Transverse colon (tissue), 4 donors: ENCODE measurements at places on chromosomes 6 and 20. TPM values are rescaled to one million over a fixed set of nuclear protein-coding genes. Genes with fewer than 3 reads are reported as not detected.

DNA sequence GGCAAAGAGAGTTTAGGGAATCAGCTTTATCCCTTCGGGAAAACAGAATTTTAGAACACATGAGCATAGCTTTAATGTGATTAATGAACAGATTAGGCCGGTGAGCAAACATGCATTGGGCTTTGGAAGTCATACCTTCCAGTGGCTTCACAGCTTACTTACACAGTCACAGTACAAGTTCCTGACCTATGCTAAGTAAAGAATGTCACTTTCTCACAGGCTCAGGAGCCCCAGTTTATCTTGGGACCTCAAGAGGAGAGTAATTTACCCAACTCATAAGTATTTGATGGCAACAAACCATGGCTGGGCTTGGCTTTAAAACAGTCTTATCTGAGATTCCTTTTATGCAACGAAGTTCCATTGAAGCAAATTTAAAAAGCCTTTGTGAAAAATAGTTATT lies 195.9 kb downstream of the AKAP7 start:
- no peak for DNase-seq

GRCh38 chr20:32447136-32448027 lies 89.3 kb downstream of the ASXL1 start:
- DNase-seq, result peak; percentile 6

- no peak for DNase-seq
Observed at GRCh38 chr20:2283706-2284423, 11.9 kb upstream of the TGM3 start.

Gene FAM110A
- 14.6 TPM for total RNA-seq

Gene HLA-DOB
- total RNA-seq, result not detected

Gene MACROD2
- 10.1 TPM for total RNA-seq

DNA sequence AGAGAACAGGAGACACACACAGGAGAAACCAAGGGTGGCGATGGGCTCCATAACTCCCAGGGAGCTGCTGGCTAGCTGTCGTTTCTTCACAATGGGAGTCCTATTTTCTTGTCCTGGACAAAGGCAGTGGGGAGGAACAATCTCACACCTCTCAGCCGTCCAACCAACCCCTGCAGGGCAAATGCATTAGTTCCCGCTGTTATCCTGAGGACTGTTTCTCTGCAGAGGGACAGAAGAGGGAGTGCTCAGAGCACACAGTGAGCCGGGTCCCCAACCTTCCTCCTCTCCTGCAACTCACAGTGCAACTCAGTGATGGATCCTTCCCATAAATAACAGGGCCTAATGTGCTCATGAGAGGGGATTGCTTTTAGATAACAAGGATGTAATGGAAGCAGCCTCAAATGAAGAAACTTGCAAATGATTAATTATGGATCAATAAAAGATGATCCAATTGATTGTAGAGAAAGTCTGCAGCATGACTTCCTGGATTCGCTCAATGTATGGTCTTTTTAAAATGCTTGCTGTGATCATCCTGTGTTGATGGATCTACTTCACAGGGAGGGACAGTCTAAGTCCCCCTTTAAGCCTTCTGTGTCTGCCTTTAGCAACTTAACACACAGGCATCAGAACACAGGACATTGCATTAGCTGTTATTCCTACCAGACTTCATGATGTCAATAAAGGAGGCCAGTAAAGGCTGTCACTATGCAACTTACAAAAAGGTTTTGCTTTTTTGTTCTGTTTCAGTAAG lies 453.4 kb upstream of the AGPAT4 start:
- DNase-seq, result no peak

Gene MYO6
- total RNA-seq, result 65.1 TPM

GRCh38 chr6:31351033-31351380 lies 6.0 kb downstream of the HLA-B start:
- DNase-seq, result no peak

DNA sequence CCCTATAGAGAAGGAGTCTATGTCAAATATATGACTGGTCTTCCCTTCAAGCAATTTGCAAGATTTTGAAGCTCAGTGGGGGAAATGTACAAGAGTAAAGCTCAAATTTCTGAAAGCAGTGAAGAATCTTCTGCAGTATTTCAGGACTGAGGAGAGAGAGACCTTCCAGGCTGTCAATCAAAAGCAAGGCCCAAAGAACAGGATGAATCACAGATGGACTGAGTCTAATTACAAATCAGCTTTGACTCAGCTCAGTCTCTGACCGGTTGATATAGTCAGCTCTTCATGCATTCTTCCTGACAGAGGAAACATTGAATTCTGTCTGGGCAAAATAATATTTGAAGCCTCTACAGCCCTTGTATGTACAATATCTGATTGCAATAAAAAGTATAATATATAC lies 7.7 kb upstream of the HTR1B start:
- no peak for DNase-seq

Gene XKR7
- total RNA-seq, result not detected

Gene PRSS16
- 24.1 TPM for total RNA-seq

Gene MATN4
- total RNA-seq, result not detected

DNA sequence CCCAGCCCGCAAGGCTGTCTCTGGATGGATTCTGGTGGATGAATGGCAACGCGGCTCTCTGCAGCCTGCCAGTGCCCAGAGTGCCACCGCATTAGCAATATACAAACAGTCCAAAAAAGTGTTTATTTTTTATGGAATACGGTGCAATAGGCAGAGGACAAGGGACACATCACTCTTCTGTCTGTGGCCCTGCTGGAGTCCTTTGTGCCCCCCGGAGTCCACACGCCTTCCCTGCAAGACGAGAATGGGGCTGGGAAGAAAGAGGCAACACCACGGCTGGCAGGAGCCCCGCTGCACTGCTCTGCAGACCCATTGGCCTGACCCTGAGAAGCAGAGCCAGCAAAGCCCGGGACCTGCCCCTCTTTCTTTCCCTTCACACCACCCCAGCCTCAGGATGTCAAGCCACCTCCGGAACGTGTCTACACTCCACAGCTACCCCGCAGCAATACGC lies 196.3 kb downstream of the SYNDIG1 start:
- no peak for DNase-seq

GRCh38 chr6:43077333-43077809 lies 1.3 kb downstream of the PTK7 start:
- DNase-seq, result no peak

DNA sequence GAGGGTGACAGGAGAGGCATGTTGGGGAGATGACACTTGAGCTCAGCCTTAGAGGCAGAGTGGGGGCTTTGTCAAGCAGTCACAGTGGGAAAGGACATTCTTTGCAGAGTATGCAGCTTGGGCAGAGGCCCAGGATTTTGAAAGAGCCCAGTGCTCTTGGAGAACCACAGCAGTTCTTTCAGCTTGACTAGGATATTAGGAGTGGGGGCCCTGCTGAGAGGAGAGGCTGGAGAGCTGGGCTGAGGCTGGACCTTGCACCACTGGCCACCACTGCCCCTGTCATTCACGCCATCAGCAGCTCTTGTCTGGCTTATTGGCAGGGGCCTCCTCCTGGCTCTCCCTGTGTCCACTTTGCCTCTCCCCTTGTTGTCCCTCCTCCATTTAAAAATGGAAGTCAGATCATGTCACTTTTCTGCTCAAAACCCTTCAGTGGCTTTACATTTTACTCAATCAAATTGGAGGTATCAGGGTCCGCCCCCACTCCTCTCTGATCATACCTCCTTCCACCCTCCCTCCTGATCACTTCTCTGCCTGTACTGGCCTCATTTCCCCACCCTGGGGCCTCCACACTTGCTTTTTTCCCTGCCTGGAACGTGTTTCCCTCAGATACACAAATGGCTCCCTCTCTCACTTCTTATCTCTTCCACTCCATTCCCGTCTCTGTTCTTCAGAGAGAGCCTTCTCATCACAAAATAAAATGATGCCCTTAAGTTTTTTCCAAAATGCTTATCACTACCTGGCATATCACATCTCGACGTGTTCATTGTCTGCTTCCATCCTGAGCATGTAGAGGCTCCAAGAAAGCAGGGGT lies 10.5 kb downstream of the MANBAL start:
- DNase-seq, result no peak

DNA sequence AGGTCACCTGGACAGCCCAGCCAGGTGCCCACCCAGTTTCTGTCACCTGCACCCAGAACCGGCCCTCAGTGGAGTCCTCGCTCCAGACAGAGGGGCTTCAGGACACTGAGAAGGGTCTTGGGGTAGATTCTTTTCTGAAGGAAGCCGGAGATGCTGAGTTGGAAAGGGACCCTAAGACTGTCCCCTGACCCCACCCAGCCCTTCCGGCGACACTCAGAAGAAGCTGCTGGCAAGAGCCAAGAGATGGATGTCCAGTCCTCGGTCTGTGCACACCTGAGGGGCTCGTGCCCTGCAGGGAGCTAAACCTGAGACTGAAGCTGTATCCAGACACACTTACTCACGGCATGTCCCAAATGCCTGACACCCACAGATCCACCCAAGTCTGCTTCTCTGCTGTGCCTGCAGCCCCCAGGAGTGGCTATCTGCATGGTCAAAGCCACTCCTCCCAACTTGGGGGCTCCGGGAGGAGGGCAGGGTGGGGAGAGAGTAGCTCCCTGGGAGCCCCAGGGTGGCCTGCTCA lies 20.2 kb downstream of the NTSR1 start:
- no peak for DNase-seq

GRCh38 chr20:64106981-64107735 lies at the start of gene NPBWR2:
Gene NPBWR2, minus strand, starts transcription at chr20:64107565. Its CDS starts 734 bp downstream, at chr20:64106831.
- DNase-seq, result peak; percentile 7

Gene TMEM14A
- not detected for total RNA-seq

Gene JPH2
- 12.3 TPM for total RNA-seq

Gene PBOV1
- total RNA-seq, result not detected

Gene CALHM5
- 0.64 TPM for total RNA-seq

Gene SLC35D3
- not detected for total RNA-seq

- DNase-seq, result no peak
Observed at GRCh38 chr6:124223611-124224345, 420.1 kb downstream of the NKAIN2 start.

Gene C20orf202
- total RNA-seq, result not detected

Gene ULBP2
- not detected for total RNA-seq

- DNase-seq, result no peak
Observed at GRCh38 chr6:143741480-143741879, 63.7 kb downstream of the PHACTR2 start.

DNA sequence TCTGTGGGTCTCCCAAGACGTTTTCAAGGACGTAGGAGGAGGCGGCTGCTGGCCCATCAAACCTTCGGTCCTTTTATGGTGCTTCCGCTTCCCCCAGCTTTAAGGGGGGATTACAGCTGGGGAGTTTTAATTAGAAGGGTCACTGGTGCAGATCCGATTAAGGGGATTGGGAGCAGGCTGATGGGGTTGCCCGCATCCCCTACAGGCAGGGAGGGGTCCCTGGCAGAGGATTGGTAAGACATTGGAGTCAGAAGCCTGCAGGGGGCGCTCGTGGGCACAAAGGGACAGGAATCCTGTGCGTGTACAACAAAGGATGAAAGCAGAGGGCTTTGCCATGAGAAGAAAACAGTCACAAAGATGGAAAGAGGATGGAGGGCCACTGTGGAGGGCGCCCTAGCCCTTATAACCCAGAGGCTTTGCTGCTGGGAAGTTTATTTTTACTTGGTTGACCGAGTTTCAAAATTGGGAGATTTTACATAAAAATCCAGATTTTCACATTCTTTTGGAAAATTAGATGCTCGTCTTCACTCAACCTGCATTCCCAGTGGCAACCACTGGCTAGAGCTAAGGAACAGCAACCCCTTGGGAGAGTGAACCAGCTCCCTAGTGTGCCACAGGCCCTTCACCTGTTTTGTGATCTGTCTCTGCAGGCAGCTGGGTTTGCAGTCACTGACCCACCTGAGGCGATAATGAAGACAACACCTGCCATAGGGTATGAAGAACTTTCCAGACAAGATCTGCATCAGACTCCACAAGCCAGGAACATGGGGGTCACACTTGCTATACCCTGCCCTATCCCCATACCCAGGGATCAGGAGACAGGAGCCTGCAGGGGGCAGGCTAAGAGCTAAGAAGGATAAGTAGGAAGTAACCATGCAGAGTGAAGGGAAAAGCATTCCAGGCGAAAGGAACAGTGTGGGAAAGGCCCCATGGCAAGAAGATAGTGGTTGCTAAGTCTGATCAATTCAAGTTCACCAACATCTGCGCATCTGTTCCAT lies 97.7 kb downstream of the KCNB1 start:
- DNase-seq, result peak; percentile 71

GRCh38 chr20:19361790-19362189 lies 149.3 kb downstream of the SLC24A3 start:
- DNase-seq, result no peak

DNA sequence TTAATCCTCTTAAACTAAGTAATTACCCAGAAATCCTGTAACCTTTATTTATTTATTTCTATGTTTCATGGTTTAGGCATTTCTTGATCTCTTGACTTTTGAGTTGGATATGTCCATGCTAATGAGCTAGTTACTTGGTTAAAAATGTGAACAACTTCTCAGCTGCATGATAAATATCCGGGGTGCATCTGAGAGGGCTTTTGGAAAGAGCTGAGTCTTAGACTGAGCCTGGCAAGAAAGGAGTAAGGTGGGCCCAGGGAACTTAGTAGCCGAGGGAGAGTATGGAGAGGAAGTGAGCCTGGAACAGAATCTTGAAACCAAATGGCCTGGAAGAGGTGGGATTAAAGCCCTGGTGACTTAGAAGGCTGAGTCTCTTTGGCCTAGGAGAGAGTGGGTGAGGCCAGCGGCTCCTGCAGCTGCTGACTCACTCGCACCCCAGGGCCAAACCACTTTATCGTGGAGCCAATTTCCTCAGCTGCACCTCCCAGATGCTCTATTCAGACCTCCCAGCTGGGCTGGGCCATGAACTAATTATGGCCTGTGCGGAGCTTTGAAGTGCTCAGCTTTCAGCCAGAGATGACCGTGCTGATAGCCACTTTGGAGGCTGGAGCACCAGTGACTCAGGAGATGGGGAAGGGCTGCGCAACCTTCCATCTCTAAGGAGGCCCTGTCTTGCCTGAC lies 19.1 kb downstream of the TGM3 start:
- no peak for DNase-seq

DNA sequence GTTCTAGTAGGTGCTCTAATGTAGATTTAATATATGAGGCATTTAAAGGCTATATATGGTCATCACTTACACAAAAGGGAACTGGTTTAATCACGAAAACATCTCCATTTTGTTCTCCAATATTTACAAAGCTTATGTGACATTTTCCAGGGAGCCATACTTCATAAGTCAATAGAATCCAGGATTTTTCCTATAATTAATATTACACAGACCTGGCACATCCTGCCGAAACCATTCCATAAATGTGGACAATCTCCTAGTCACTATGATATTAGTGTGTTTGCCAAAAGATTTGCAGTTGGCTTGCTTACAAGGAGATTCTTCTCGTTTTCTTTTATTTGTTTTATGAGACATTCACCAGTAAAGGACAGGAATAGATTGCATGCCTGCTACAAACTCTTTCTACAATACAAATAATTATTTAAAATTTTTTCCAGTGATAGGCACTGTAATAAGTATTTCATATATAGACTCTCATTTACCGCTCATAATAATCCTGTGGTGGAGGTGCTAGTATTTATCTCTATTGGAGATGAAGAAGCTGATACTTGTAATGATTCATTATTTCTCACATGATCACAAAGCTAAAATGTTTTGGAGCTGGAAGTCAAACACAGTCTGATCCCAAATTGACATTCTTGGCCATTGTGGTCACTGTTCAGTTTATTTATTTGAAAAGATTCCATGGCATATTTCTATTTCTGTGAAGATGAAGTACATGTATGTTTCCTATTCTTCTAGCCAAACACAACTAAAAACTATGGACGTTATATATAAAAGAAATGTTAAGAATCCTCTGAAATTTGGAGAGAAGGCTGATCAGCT lies 597.0 kb downstream of the HTR1B start:
- no peak for DNase-seq

Gene TP53INP2
- total RNA-seq, result 73.2 TPM

- DNase-seq, result no peak
Observed at GRCh38 chr6:144718431-144718830, 433.3 kb downstream of the UTRN start.

- DNase-seq, result no peak
Observed at GRCh38 chr20:40813029-40813431, 124.0 kb upstream of the MAFB start.

- DNase-seq, result no peak
Observed at GRCh38 chr20:5143851-5144250, 17.0 kb downstream of the CDS2 start.
